ENCODE measurements at places on chromosomes 2 and 18.

- peak; percentile 11 for DNase-seq
These were observed 133.8 kb downstream of the ARL4C start for GRCh38 chr2:234363011-234363487.

DNA sequence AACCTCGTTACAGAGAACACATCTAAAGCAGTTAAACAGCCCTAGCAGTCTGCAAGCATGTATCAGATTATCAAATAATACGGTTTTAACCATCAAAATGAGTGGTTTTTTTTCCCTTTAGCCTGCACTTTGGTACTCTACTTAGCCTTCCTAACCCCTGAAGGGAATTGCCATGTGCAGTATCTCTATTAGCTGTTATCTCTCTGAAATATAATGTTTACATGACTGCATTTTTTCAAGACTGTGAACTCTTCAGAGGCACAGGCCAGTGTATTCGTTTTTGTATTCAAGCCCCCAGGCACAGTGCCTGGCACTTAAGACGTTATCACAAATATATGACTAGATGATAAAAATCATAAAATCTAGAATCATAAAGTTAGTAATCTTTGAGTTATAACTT is 509.5 kb downstream of the PARD3B start:
- DNase-seq = no peak

DNA sequence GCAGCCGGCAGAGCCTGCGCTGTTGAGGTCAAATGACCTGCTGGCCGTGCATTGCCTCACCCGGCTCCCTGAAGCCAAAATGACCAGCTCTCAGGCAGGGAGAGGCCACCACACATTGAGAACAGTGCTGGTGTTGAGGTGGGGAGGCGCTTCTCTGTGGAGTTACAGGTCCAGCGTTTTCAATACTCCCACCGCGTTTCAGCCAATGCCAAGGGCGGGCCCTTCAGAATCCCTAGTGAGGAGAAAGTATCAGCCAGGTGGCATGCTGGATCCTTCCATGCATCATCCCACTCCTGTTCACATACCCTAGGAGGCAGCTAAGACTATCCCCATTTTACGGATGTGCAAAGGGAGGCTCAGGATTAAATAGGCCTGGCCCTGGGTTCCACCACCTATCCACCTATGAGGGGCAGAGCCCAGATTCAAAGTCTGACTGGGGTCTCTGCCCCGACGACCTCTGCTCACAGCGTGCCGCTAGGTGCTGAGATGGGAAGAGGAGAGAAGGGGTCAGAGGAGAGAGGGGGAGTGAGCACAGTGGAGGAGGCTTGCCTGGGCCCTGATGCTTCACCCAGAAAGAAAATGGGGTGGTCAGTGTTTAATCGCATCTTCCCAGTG is 137.6 kb upstream of the ID2 start:
- no peak for DNase-seq

- no peak for DNase-seq
These were observed 37.8 kb upstream of the RAB12 start for GRCh38 chr18:8571399-8571798.

DNA sequence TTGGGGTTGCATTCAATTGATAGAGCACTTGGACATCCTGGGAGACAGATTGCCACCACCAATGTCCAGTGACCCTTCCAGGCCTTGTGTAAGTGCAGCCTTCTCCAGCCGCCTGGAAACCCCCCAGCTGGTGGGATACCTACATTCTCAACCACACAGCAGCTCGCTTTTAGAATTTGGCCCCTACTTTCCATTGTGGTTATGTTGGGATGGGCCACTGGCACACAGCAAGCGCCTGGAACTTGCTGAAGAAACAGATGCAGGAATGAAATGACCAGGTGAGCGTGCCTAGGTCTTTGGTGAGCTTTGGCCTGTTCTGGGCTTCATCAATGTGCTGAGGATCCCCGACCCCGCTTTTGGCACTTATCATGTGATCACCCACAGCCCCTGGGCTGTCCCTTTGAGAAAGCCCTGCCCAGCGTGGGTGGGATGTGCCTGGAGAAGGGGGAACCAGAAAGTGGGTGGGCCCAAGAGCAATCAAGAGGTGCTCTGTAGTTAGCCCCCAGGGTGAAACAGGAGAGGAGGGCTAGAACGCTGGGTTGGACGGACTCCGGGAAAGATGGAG is 16.0 kb upstream of the NTSR2 start:
- no peak for DNase-seq

- DNase-seq = no peak
These were observed 97.4 kb upstream of the ID2 start for GRCh38 chr2:8584174-8585066.

GRCh38 chr2:128027801-128028667 is at the start of gene SAP130:
SAP130 (minus strand) TSS chr2:128028059; CDS start chr2:128026292, 1,767 bp downstream.
- peak; percentile 99 for DNase-seq

DNA sequence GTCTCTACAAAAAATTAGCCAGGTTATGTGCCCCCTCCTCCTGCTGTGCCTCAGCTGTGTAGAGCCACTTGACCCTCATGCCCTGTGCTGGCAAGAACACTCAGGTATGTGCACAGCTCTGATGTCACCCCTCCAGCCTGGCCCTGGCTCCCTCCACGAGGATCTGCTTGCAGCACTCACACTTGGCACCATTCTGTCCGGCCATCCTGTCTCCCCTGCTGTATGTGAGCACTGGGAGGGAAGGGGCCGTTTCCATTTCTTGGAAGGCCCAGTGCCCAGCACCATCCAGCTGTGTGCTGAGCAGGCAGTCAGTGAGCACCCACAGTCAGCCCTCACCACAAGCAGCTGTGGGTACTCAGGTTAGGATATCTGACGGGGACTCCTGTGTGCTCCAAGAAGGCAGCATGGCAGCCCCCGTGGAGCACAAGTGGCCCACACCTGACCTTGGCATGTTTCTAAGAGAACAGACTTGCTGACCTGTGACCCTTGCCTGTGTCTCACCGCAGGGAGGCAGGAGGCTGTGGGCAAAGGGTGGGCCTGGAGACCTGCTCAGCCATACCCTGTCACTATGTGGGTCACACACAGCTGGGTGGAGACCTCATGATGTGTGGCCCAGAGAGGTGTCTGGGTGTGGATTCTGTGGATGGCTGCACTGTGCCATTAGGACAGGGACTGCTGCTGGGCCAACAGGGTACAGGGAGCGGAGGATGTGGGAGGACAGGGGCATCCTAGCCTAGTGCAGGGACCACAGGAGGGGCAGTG is 31.5 kb downstream of the USP34 start:
- DNase-seq = no peak

- DNase-seq = no peak
These were observed 124.4 kb downstream of the INHBB start for GRCh38 chr2:120470041-120470965.

DNA sequence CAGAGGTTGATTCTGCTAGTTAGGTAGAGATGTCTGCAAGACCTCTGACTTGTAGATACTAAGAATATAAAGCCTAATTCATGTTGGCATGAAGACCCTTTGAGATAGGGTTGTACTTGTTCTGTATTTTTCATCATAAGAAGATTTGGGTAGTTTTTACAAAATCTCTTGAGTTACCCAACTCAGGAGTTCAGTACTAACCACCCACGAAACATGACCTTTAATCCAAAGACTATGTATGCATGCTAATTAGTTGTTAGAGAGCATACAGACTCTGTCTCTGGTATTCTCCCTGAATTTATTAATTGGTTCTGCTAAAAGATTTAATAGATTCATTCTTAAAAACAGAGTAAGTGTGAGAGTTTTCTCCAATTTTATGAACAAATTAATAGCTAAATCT is 16.9 kb downstream of the PECR start:
- DNase-seq = no peak

- DNase-seq = peak; percentile 50
These were observed 71.0 kb downstream of the ARL4C start for GRCh38 chr2:234425639-234426603.

GRCh38 chr2:207870814-207871213 is 101.1 kb upstream of the FZD5 start:
- DNase-seq = no peak

GRCh38 chr18:76370201-76370600 is 124.8 kb downstream of the ZNF516 start:
- no peak for DNase-seq

DNA sequence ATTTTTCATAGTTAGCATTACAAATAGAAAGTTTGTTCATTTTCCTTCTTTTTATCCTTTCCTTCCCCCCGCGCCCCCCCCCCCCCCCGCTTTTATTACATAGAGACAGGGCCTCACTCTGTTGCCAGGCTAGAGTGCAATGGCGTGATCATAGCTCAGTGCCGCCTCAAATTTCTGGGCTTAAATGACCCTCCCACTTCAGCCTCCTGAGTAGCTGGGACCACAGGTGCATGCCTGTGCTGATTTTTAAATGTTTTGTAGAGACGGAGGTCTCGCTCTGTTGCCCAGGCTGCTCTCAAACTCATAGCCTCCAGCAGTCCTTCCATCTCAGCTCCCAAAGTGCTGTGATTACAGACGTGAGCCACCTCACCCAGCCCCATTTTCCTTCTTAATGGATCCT is 91.2 kb upstream of the ALPP start:
- DNase-seq = no peak

DNA sequence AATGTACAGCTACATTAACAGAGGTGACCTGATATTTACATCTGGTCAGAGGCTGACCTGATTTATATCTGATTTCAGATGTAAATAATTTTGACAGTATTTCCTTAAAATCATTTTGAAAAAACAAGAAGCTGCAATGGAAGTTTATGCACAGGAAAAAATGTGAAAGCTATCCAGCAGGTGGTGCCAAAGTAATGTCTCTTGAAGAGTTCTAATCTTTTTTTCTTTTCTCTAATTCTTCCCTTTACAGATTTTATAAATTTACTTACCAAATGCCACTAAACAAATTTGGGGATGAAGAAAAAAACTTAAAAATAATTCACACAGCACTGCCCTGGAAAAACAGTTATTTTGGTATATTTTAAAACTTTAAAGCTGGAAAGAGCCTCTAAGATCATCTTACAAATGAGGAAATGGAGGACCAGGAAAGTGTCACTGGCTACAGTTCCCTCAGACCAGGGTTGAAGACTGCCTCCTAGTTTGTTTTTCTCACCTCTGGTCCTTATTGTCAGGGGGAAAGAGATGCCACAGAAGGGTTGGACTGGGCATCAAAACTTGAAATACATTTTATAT is 16.4 kb upstream of the FBLN7 start:
- DNase-seq = peak; percentile 57

GRCh38 chr2:23751747-23752265 is 175.1 kb downstream of the ATAD2B start:
- no peak for DNase-seq

DNA sequence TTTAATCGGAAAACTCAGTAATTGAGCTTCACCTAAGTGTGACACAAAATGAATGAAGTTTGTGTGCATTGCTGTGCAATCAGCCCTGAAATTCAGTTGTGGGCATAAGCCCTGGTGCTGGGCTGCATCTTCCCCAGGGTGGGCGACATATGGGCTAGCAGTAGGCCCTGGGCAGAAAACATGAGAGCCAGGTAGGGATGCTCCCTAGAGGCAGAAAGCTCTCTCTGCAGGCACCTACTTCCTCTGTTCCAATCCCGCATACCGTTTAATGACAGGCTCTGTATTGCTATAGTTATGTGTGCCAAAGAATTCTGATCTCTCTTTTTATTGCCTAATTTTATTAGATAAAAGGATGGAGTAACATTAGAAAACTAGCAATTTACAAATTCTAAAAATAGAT is 456.7 kb downstream of the NRXN1 start:
- DNase-seq = no peak

DNA sequence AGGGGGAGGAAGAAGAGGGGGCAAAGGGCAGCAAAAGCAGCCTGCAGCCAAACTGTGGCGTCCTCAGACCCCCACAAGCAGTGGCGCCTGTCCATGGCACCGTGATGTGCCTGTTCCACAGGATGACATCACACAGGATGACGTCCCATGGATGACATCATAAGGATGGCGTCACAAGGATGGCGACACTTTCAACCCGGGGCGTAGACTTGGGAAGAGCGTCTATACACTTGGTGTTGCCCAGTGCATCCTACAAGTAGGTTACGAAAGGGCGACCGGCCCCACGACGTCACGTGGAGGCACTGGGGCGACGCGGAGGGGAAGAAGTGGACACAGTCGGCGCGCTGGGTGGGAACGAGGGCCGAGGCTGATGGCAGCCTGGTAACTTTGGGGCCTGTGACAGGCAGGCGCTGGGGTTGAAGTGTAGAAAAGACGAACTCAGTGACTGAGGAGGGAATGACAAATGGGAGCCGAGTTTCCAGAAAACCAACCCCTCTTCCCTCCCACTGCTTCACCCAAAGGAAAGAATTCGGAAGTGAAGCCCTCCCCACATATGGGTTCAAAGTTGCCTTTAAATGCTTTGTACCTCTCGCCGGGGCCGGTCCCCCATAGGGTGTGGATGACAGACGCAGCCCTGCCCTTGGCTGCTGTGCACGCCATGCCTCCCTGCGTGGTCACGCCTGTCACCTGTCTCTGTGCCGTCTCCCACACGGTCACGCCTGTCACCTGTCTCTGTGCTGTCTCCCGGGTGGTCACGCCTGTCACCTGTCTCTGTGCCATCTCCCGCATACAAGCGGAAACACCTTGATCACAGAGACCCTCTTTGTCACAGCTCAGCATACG is 13.4 kb upstream of the KCNG2 start:
- no peak for DNase-seq

GRCh38 chr2:53600815-53601214 is 166.8 kb upstream of the CHAC2 start:
- DNase-seq = no peak

DNA sequence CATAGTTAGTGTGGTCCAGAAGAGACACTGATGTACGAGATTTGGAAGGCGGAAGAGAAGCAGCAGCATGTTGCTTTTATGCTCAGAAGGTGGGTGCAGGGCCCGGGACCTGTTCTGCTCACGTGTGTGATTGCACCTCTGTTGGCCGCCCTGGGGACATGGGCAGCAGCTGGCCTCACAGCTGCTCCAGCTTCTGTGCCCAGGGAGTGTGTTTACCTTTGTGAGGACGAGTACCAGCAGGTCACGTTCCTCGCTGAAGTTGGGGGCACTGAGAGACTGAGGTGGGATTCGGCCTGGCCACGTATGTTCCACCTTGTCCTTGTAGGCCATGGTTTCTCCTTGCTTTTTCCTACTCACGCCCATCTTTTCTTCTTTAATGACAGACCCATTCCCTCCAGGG is 86.3 kb downstream of the PMAIP1 start:
- DNase-seq = no peak

DNA sequence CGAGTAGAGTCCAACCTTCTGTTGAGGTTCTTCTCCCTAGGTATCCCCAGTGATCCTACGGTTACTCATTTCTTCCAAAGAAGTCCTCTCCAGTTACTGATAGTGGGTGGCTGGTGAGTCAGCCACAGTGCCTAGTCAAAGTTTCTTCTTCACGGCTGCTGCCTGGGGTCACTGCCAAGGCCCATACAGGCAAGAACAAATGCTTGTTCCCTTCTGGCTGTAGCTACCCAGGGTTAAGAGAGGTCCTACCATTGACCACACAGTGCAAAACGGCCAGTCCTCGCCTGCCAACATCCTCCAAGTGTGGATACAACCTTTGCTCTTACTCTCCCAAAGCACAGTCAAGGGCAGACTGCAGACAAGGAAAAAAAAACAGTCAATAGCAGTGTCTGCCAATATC is 2.9 kb upstream of the PTPN4 start:
- DNase-seq = peak; percentile 54

DNA sequence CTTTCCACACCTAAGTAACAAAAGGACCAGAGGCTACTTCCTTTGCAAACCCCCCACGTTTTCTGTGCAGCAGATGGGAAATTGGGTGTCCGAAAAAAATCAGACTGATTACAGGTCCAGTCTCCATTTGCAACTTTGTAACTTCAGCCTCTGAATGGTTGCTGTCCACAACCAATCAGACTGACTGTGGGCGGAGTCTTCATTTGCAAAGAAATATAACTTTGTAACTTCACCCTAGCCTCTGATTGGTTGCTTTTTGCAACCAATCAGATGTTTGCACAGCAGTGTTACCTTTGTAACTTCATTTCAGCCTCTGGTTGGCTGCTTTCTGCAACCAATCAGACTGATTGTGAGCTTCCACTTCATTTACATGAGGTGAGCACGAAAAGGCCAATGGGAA is 27.8 kb upstream of the CACNB4 start:
- DNase-seq = no peak
